NAMALWA (cell line): ENCODE measurements at places on chromosomes 2 and 18.

- DNase-seq: no peak
Measured at GRCh38 chr2:215670396-215670795, 234.5 kb upstream of the FN1 start.

DNA sequence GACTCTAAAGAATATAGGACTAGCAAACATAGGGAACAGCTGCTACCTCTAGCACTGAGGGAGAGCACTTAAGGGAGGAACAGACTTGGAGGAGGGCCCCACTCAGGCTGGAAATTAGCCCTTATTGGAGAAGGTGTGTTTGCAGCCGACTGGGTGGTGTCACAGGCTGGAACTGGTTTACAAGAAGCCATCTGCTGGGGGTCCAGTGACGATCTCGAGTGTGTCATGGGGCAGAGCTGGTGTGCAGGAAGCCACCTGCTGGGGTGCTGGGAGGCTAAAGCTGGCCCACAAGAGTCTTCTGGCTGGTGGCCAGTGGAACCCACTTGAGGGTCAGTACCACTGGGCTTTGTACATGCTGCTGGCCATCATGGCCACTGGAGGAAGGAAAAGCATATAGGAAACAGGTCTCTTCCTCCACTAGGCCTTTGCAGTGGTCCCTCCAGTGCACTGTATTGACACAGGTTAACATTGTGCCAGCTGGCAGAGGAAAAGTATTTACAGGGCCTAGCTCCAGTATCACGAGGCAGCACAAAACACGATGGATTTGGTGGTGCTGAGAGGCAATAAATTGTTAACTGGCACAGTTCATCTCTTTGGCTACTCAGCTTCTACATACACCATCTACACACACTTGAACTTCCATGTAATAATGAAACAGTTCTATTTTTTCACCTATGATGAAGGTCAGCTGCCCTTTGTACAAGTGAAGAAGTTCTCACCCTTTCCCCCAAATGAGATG lies 43.6 kb downstream of the MAP3K20 start:
- no peak for DNase-seq

GRCh38 chr2:84115173-84115857 lies 343.8 kb downstream of the SUCLG1 start:
- DNase-seq: no peak

DNA sequence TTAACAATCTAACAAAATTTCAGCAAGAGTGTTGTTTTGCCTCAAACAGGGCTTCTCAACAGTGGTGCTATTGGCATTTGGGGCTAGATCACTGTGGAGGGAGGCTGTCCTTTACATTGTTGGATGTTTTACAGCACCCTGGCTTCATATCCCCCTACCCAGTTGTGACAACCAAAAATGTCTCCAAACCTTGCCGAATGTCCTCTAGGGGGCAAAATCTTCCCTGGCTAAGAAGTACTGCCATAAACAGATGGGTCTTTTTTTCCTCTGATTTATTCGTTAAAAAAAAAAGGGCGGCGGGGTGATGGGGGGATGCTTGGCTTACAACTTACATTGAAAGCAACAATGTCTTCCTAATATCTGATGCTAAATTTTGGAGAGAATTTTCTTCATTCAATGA lies 207.6 kb upstream of the CCDC150 start:
- peak; percentile 66 for DNase-seq

DNA sequence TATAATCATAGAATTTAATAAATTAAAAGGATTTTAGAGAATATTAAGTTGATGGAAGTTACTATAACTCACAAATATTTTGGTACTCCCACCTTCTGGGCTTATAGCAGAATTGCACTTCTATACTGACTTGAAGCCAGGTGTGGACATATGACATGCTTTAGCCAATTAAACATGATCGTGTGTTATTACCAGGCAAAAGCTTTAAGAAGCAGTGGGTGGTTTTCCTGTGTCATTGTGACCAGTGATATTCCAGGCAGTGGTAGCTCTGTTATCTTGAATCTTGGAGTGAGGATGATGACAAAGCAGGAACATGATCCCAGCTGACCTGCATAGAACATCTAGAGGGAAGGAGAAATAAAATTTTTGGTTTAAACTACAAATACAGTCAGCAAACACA lies 370.9 kb upstream of the ZEB2 start:
- DNase-seq: peak; percentile 74

- no peak for DNase-seq
Measured at GRCh38 chr2:165863810-165864261, 69.8 kb upstream of the GALNT3 start.

GRCh38 chr2:70831861-70832260 lies 3.8 kb downstream of the CD207 start:
- DNase-seq: no peak

GRCh38 chr2:62589691-62590356 lies 83.8 kb upstream of the TMEM17 start:
- no peak for DNase-seq

- DNase-seq: no peak
Measured at GRCh38 chr2:184006998-184007397, 591.3 kb upstream of the ZNF804A start.

DNA sequence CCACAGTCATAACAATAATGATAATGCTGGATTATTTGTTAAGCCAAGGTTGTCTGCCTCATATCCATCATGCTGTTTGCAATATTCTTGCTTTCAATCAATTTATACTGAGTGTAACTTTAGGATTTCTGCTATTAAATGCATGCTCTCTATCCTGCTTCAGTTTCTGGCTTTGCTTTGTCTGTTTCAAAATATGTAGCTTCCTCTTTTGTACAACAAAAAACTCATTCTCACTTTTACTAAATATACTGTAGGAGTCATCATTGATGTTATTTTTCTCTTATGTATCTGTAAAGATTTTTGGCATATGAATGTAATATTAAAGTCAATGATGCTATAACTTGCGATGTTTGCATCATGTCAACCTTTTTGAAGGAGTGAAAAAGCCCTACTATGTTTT lies 149.3 kb downstream of the GPD2 start:
- DNase-seq: no peak

- DNase-seq: no peak
Measured at GRCh38 chr2:228181098-228182019, at the start of gene SPHKAP. TSS of gene SPHKAP (minus strand) at chr2:228181687. CDS start at chr2:228181598, 89 bp downstream.

DNA sequence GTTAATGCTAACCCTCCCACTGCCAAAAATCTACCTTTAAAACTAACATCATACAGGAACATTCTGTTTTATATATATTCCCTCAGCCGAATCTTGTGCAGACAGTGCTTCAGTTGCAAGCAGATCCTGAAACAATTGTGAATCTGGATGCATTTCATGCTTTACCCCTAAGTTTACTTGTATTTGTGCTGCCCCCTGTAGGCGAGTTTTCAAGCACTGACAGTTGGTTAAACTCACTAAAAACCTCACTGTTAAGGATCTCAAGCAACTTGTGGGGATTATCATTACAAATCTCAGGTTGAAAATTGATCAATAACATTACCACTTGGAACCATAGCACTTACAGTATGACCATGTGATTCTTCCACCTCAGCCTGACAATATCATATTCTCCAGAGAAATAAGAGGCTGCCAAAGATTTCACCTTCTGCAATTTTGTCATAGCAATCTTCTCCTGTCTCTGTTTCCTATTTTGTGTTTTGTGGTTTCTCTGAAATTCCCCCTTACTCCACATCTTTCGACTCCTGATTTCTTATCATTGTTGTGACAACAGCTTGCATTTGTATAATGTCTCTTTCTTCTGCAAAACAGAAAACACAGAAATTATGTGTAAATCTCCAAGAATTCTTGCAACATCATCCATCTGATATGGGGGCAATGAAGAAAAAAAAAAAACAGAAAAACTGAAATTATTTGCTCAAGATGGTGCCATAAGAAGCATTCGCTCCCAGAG lies 354.6 kb upstream of the SETBP1 start:
- DNase-seq: peak; percentile 67

DNA sequence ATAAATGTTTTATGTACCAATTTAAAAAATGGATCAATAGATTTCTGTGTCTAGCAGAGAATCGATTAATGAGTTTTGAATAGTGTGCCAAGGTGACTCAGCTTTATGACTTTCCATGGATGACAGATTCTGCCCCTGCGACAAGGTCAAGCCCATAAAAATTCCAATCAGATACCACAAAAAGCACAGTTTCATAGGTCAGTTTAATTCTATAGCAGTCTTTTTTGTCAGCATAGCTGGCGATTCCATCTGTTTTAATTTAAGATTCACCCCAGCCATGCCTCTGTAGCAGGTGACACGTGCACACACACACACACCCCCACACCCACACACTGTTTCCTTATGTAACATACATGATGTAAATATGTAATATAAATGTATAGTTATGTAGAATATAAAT lies 28.9 kb downstream of the RAB31 start:
- DNase-seq: no peak

DNA sequence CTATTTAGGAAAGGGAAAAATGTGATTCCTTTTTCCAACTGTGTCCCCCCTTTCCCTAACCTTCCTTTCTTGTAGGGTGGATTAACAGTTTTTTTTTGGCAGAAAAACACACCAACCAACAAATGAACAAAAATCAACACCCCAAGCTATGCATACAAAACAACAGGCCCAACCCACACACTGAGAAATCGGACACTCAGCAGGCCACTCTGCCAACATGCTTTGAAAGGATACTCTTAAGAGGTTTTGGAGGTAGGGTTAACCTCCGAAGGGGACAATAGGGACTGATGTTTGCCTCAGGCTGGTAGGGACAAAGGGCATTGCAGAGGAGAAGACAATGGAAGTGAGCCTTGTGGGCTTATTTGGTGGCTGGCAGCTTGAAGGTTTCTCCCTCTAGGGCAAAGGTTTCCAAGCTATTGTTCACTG lies 33.1 kb upstream of the POLE4 start:
- no peak for DNase-seq

DNA sequence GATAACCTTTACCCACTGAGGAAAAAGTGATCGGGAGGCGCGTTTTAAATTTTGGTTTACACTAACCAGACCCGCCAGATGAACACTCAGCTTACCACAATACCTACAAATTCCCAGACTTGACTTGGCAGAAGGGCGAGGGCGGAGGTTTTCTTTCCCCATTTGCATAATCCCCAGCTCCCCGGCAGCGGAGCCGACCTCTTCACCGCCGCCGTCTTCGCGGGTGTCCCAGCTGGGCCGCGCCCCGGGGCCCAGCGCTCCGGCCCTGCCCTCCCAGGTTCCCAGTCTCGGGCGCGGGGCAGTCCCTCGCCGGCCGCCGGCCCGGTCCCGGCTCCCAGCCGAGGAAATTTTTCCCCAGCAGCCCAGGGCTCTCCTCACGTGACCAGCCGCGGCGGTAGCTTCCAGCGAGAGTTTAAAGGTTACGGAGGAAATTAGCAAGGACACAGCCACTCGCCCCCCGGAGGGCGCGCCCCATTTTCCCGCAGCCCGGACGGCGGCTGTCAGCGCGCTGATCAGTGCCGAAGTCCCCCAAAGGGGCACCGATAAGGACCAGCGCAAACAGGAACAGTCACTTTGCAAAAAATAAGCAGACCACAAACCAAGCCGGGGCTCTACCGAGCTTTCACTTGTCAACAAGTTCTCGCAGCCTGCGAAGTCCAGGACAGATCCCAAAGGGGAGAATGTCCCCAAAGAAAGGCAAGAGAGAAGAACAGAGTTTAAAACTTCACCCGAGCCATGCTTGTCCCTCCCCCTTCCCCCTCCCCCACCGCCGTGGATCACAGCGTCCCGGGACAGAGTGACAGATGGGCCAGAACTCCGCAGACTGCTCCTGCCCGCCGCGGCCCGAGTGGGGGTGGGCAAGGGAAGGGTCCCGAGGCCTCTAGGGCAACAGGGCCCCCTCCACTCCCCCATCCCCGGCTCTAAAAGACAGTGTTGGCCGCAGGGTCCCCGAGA lies 1.3 kb upstream of the PRKCE start:
- peak; percentile 69 for DNase-seq

GRCh38 chr18:14025306-14025940 lies 106.8 kb downstream of the ZNF519 start:
- no peak for DNase-seq

DNA sequence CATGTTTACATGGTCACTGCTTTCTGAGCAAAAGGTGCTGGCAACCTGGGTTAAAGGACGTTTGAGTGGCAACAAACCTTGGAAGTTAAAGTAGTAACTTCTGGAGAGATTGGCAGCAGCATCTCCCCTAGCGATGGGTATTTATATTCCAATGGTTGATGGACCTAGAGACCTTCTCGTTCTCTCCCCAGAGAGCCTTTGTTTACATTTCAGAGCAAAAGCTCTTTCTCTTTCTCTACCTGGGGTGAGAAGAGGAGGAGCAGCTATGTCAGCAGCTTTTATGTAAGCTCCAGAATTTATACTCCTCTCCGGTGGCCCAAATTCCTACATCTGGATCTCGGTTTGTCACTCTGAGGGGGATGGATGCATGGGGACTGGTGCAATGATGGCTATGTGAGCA lies 213.7 kb upstream of the ARL4C start:
- no peak for DNase-seq

DNA sequence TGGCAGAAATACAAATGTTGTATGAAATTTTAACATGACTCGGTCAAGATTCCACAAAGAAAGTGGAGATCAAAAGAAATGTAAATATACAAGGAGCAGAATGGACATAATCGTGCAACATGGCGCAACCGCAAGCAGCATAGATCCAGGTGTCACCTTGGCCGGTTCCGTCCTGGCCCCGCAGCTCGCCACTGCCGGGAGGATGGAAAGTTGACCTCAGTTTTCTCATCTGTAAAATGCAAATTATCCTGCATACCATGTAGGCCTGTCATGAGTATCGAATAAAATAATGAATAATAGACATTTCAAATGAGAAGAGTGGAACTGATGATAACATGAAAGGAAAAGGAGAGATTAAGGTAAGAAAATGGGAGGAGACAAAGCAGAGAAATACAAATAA lies 427.3 kb upstream of the SMIM21 start:
- no peak for DNase-seq

DNA sequence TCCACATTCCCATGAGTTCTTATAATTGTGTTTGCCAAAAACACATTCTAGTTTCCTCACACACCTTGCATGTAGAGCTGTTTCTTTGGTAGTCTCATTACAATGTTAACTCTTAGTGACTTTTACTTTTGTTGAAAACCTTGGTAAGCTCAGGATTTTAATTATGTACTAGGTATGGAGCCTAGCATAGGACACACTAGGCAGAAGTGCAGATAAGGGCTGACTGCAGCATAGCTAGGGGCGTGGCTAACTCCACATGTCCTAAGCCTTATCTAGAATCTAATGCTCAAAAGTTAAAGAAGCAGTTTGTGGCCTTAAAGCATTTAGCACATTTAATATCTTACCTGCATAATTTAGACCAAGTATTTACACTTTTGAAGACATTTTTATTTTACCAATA lies 153.7 kb upstream of the FBXO11 start:
- DNase-seq: no peak

DNA sequence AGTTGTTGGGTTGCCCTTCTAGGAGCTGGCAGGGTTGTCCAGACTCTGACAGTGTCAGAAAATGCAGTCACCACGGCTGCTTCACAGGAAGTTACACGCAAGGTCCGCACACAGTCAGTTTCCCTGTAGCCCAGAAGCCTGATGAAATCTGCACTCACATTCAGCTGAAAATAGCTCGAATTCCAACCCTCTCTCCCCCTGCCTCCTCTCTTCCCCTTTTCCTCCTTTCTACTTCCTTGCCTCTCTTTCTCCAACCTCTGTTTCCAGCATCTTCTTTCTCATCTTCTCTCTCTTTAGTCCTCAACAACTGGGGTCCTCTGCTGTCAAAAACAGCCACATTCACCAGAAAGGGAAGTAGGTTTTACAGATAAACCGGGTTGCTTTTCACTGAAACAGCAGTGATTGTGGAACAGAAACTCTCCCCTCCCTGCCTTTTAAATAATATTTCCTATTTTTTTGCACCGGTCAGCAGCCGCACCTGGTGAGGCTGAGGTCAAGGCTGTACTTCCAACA lies 69.3 kb downstream of the BCL11A start:
- peak; percentile 68 for DNase-seq
